ENCODE measurements at places on chromosomes 5 and 9.

DNA sequence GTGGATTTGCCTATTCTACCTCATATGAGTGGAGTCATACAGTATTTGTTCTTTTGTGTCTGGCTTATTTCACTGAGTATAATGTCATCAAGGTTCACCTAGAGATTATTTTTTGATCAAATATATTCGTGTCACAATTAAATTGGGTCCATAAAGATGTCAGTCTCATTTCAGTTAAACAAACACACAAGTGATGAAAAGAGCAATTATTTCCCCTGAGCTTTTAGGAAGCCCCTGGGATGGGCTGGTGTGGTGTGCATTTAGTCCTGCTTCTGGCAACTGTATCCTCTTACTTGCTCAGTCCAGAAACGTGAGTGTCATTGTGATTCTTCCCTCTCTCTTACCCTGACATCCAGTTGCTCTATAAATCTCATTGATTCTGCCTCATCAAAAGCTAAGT lies 52.8 kb upstream of the CARTPT start:
- no peak for DNase-seq

GRCh38 chr5:177113566-177114424 lies 19.8 kb upstream of the NSD1 start:
- DNase-seq = peak; percentile 20

DNA sequence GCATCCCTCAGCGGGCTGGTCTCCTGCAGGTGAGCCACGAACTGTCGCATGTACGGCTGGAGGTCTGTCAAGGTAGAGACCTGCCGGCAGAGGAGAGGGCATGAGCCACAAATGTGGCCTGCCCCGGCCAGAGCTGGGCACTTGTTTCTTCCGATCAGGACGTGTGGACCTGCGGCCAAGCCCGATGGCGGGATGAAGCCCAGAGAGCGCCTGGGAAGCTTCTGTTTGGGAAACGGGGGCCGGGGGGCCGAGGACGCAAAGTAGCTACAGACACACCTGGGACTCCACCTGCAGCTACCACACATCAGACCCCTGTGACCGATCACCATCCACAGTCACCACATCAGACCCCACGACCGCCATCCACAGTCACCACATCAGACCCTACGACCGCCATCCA lies 22.7 kb downstream of the TERT start:
- no peak for DNase-seq

GRCh38 chr9:136902259-136902821 lies 16.0 kb downstream of the TRAF2 start:
- no peak for DNase-seq

- no peak for DNase-seq
Measured at GRCh38 chr9:91056917-91057316, 255.3 kb downstream of the SYK start.

GRCh38 chr5:58412932-58413331 lies 47.0 kb downstream of the PLK2 start:
- no peak for DNase-seq

GRCh38 chr5:142585451-142585850 lies 100.4 kb downstream of the FGF1 start:
- no peak for DNase-seq

DNA sequence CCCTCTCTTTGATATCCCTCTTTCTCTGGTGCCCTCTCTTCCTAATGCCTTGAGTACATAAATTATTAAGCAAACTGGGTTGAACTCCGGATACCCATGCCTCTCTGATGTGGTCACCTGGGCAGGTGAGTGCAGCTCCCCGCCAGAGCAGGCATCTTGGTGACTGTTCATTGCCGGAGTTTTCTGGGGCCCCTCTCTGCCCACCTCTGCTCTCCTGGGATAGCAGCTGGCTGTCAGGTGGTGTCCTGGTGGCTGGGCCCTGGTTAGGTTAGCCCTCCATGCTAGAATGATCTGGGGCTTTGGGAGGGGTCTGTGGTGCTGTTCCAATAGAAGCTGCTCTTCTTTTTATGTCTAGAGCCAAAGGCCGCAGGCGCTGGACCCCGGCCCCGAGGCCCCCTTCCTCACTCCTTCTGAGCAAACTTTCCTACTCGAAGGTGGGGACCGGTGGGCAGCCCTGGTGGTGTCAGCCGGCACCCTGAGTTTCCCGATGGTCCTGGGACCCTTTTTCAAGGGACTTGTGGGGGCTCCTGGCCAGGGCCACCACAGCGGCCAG lies 4.9 kb upstream of the SCGB3A1 start:
- no peak for DNase-seq

- no peak for DNase-seq
Measured at GRCh38 chr9:28124917-28125316, 551.6 kb upstream of the C9orf72 start.

DNA sequence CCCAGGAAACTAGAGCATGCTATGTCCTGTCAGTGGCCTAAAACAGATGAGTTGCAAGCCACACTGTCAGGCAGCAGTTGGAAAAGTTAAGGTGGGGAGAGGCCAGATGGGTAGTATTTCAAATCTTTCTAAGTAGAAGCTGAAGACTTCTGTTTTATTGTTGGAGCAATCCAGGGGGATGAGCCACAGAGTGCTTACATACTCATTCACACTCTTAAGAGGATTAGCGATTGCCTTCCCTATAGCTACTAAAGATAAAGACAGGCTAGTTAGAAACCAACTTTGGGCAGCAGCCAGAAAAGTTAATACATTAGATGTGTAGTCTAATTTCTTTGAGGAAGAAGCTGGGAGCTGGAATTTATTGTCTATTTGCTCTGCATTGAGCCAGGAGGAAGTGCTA lies 61.7 kb upstream of the ELAVL2 start:
- no peak for DNase-seq

DNA sequence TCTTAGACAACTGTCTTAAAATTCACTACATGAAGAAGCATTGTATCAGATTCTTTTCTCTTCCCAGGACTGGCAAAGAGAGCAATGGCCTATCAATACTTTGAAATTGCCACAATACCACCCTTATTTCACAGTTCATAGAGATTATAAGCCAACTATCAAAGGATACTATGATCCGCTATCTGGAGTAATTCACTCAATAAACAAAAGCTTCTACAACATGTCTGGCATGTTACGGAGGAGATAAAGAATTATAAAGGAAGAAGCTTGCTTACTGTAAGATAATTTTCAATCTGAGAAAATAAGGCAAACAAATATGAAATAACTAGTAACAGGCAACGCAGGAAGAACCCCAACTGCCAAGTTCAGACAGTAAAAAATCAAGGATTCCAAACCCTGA lies 114.8 kb downstream of the GNAQ start:
- no peak for DNase-seq

DNA sequence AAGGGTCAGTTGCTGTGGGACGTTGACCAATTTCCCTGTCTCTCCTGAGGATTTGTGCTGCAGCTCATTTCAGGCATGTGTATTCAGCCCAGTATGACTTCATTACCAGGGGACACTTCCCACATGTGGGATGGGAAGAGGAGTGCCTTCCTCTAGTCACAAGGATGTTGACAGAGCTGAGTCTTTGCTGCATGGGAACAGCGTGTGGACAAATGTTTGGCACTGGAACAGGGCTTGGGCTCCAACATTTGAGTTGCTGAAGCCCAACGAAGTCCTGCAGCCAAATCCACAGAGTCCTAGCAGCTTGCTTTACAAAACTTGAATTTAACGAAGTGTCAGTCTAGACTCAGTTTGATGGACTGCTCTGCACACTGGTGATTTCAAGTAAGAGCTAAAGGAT lies 283.2 kb downstream of the SH3GL2 start:
- no peak for DNase-seq

GRCh38 chr5:110790673-110791072 lies 51.9 kb downstream of the SLC25A46 start:
- no peak for DNase-seq

GRCh38 chr9:13665418-13666066 lies 386.1 kb upstream of the MPDZ start:
- no peak for DNase-seq

DNA sequence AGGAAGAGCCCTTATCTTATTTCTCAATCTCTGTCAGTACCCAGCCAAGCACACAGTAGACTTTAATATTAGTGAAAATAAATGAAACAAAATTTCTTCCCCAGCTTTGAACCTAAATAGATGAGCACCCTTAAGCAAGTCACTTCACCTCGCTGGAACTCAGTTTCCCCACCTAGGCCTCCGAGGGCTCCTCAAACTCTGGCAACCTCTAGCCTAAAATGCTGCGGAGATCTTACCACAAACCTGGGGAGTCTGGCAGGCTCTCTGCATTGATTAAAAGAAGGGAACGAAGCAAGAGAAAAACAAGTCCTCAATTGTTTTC lies 326 bp downstream of the RIGI start:
- DNase-seq = no peak

DNA sequence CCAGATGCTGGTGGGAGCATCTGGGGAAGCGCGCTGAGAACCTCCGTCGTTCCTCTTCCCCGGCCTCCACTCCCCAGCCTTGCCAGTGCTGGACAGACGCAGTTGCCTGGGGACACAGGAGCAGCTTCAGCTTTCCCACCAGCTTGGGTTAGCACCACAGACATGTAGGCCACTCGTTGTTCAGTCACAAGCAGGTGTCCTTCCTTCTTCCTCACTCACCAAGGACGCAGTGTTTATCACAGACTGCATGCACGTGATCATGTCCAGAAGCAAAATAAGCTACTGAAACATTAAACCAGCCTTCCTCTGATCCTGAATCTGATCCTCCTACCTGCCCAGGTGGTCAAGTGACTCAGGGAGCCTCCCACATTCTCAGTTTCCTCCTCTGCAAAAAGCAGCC lies 232.9 kb downstream of the SYK start:
- no peak for DNase-seq

GRCh38 chr5:158060212-158060611 lies 201.3 kb upstream of the CLINT1 start:
- no peak for DNase-seq
